ENCODE measurements at places on chromosomes 2 and 18. TPM values are rescaled to one million over a fixed set of nuclear protein-coding genes. Genes with fewer than 3 reads are reported as not detected.

The PPM1B gene
- total RNA-seq, result 66.8 TPM

DNA sequence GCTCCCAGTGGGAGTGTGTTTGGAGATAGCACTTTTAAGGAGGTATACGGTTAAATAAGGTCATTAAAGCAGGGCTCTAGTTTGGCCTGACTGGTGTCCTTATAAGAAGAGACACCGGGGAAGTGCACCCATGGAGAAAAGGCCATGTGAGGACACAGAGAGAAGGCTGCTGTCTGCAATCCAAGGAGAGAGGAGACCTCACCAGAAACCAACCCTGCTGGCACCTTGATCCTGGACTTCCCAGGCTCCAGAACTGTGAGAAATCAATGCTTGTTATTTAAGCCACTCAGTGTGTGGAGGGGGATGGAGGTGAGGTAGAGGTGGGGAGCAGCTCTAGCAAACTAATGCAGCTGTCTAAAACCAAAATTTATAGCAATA lies 62.0 kb downstream of the RPL31 start:
- no peak for DNase-seq

- no peak for DNase-seq
Measured at GRCh38 chr18:26617151-26617554, 68.8 kb upstream of the KCTD1 start.

The GKN1 gene
- total RNA-seq, result not detected

The LRP1B gene
- total RNA-seq, result 0.22 TPM

The GAREM1 gene
- total RNA-seq, result 21.2 TPM

The SCN7A gene
- total RNA-seq, result 0.42 TPM

DNA sequence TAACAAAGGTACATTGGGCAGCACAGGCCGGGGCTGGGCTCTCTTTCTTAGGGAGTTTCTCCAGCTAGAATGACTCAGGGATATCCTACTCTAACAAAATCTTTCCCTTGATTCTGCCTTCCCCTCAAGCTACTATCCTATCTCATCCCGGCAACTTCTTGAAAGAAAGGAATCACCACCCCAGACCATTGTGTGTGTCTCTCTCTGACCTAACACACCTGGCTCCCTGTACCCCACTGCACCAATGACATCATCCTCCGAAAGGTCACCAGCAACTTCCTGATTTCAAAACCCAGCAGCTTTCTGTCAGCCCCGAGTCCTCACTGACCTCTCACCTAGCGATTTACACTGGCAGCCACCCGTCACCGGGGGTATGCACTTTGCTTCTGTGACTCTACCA lies 72.1 kb upstream of the MAP4K4 start:
- DNase-seq, result no peak
